ENCODE measurements at places on chromosomes 7 and 10. TPM values are rescaled to one million over a fixed set of nuclear protein-coding genes. Genes with fewer than 3 reads are reported as not detected.

GRCh38 chr10:53029449-53029848, 256.9 kb upstream of the MBL2 start:
- no peak overlapping the region for H3K27ac ChIP-seq
- no peaks in the 10 kb centered on the region for H3K36me3 ChIP-seq
- no peak for DNase-seq
- no peaks in the 10 kb centered on the region for H3K4me1 ChIP-seq
- no peaks in the 10 kb centered on the region for H3K27me3 ChIP-seq

The RBM28 gene
- 80.2 TPM for total RNA-seq

- H3K27me3 ChIP-seq: no peaks in the 10 kb centered on the region
- no peak for DNase-seq
- H3K36me3 ChIP-seq: peaks cover 22% of the 10 kb centered on the region
- H3K4me1 ChIP-seq: peaks cover 52% of the 10 kb centered on the region
- H3K27ac ChIP-seq: peak overlapping the region; percentile 94
- H3K4me3 ChIP-seq: peak overlapping the region; percentile 77
Observed at GRCh38 chr7:30322271-30323005, 38.0 kb downstream of the ZNRF2 start.

The PRSS37 gene
- not detected for total RNA-seq

DNA sequence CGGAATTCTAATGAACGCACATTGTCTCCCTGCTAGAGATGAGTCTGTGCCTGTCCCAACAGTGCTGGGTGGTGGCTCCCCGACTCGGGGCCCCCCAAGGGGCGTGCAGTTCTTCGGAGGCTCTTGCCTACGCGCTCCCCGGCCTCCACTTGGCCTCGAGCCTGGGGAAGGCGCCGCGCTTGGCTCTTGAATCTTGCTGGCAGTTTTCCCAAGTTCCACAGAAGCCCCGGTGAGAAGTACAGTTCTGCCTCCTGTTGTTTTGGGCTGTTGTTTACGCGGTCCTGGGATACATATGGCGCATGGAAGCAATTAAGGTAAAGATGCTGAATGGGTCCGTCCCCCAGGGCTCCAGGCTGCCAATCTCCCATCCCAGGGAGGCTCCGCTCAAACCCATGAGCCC, 32.6 kb upstream of the UNCX start:
- H3K27ac ChIP-seq: no peak overlapping the region
- no peaks in the 10 kb centered on the region for H3K36me3 ChIP-seq

The CPA5 gene
- 3.6 TPM for total RNA-seq

DNA sequence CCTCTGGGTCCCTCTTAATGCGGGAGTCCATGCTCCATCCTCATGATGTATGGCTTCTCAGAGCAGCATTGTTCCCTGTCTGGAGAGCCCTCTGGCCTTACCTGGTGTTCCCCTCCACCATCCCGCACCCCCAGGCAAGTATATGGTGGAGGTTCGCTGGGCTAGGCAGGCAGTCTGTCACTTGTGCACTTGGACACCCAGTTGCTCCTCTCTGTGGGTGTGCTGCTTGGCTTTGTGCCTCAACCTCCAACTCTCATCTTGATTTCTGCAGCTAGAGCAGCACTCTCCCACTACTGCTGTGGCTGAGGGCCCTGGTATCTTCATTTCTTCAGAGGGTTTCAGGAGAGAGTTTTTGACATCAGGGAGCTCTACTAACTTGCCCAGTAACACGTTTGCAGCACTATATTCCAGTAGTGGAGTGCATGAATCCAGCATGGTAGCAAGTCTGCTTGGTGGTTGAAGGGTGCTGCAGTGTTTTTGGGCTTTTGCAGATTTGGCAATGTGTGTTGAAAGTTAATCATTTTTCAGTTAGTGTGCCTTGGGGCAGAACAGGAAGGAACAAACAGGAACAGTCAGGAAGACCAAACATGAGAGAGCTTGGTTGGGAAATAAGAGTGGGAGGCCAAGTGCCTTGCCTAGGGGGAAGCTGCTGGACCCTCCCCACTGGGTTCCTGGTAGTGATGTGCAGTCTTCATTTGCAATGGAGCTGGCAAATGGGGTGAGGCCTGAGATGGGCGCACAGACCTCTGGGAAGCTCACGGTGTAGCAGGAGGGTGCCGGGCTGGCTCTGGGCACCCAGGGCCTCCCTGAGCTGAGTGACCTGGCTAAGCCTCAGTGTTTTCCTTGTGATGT, 37.4 kb downstream of the TSPAN14 start:
- H3K4me1 ChIP-seq: peaks cover 94% of the 10 kb centered on the region
- peak overlapping the region; percentile 73 for H3K27ac ChIP-seq
- no peak for DNase-seq
- peaks cover 67% of the 10 kb centered on the region for H3K36me3 ChIP-seq
- no peaks in the 10 kb centered on the region for H3K27me3 ChIP-seq
- H3K4me3 ChIP-seq: no peak overlapping the region

- H3K36me3 ChIP-seq: peaks cover 15% of the 10 kb centered on the region
- peaks cover 58% of the 10 kb centered on the region for H3K4me1 ChIP-seq
- DNase-seq: no peak
- peak overlapping the region; percentile 83 for H3K27ac ChIP-seq
- H3K27me3 ChIP-seq: no peaks in the 10 kb centered on the region
- H3K4me3 ChIP-seq: peak overlapping the region; percentile 5
Observed at GRCh38 chr7:130985361-130985760, 251.4 kb upstream of the KLF14 start.

The GBX1 gene
- not detected for total RNA-seq

DNA sequence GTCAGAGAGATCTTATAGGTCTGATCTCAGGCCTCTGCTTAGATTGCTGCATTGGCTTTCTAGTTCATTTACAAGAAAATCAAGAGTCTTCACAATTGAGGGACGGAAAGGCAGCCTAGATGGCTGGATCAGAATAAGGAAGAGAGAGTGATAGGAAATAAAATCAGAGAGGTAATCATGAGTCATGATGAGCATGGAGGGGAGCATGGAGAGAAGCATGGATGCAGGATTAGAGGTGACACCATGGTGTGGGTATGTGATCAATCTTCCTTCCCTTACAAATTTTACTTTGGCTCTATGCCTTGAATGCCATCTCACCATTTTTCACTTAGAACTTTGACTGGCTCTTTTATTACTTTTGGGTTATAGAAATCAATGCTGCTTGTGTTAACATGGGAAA, 1.4 kb downstream of the BCCIP start:
- no peaks in the 10 kb centered on the region for H3K27me3 ChIP-seq
- H3K4me1 ChIP-seq: peaks cover 40% of the 10 kb centered on the region
- no peak overlapping the region for H3K27ac ChIP-seq
- peaks cover 27% of the 10 kb centered on the region for H3K36me3 ChIP-seq

The CHAT gene
- not detected for total RNA-seq

DNA sequence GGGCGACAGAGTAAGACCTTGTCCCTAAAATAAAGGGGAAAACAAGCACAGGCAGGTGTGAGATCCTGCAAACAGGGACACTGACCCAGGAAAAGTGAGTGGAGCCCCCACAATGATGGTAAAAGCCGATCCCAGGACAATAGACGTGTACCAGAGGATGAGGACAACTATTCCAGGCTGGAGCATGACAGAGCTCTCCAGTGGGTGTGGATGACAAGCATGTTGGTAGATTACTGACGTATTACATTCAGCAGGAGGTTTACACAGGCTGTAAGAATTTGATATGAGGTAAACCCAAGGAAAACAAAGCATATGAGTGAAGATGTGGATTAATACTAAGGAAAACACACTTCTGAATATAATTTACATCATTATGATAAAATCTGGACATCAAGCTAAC, 27.8 kb upstream of the SMURF1 start:
- H3K4me3 ChIP-seq: no peak overlapping the region
- no peak for DNase-seq
- no peaks in the 10 kb centered on the region for H3K27me3 ChIP-seq
- H3K4me1 ChIP-seq: no peaks in the 10 kb centered on the region
- no peak overlapping the region for H3K27ac ChIP-seq

DNA sequence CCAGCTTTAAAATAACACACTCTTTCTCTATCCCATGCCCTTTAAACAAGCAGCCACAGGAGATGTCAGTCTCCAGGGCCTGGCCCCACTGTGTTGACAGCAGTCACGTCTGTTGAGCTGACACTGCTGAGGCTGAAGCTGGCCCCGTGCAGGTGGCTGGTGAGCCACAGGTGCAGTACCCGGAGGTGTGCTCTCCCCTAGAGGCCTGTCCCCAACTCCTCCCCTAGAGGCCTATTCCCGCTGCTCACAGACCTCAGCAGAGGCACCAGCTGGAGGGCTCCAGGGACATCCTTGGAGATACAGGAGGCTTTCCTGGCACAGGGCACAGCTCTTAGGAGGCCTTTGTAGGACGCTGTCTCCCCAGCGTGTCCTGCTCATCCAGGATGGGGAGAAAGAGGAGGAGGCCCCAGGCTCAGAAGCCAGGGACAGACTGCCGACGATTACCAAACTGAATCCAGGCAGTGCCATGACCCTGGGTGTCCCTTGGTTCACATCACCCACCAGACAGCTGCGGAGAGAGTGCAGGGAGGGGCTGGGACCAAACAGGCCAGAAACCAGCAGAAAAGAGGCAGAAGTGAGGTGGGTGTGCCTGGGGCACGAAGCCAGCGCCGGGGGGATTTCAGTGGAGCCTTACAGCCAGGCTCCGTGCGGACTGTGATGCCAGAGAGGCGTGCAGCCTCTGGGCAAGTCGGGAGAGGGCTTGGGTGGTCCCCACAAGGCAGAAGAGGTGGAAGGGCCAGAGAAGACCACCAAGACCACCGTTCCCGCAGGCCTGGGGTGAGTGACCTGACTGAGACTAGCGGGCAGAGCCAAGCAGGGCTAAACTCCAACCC, 18.5 kb upstream of the TTYH3 start:
- no peak for DNase-seq
- no peak overlapping the region for H3K4me3 ChIP-seq
- H3K27ac ChIP-seq: no peak overlapping the region
- no peaks in the 10 kb centered on the region for H3K36me3 ChIP-seq

DNA sequence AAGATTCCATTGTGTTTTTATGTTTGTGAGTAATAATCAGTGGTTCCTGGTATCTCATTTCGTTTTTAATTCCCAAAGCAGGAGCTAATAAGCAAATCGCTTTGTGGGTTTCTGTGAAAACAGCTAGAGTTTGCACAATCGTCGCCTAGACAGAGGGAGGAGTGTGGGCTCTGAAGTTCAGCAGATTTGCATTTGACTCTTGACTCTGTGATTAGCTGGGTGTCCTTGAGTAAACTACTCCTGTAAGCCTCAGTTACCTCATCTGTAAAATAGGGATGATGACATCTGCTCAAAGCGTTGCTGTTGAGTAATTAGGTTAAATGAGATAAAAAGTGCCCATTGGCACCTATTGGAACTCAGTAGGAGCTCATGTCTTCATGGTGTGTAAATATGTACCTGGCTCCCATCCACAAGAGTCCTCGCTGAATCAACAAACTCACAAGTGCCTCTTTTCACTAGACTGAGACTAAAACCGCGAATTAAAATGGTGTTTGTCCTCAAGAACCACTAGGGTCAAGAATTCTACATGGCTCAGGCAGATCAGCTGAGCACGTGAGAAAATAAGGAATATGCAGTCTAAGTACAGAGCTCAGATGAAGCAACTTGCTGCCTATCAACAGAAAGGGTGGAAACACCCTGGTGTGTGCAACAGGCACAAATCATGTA, 385.8 kb upstream of the C7orf33 start:
- no peaks in the 10 kb centered on the region for H3K4me1 ChIP-seq
- peaks cover 13% of the 10 kb centered on the region for H3K27me3 ChIP-seq
- H3K27ac ChIP-seq: no peak overlapping the region
- no peak overlapping the region for H3K4me3 ChIP-seq

DNA sequence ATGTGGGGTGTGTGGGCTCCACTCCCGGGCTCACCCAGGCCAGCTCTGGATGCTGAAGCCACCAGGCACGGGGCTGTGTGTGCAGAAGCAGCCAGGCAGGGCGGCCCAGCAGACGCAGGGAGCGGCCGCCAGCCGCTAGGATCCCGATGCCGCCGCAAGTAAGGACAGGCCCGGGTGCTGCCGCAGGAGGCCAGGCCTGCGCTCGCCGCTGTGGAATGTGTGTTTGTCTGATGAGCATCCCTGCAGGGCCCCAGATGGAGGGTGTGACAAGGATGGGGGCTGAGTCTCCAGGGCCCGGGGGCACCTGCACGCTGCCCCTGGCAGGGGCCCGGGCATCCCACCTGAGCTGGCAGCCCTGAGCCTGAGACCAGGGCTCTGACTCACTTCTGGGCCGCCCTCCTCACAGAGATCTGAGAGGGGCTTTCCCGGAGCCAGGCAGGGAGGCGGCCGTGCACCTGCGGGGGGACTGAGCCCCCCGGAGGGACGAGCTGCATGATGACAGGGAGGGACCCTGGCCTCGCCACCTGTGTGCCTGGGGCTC, 101.5 kb downstream of the FOXL3 start:
- no peak for DNase-seq
- H3K4me1 ChIP-seq: peaks cover 4% of the 10 kb centered on the region
- no peaks in the 10 kb centered on the region for H3K27me3 ChIP-seq
- H3K36me3 ChIP-seq: peaks cover 6% of the 10 kb centered on the region
- no peak overlapping the region for H3K27ac ChIP-seq

GRCh38 chr7:12764458-12764891, 77.0 kb downstream of the ARL4A start:
- no peak overlapping the region for H3K4me3 ChIP-seq
- no peaks in the 10 kb centered on the region for H3K4me1 ChIP-seq
- no peak for DNase-seq
- H3K27ac ChIP-seq: no peak overlapping the region
- peaks cover 4% of the 10 kb centered on the region for H3K27me3 ChIP-seq

GRCh38 chr10:79060641-79061255, 8.0 kb upstream of the ZMIZ1 start:
- no peak for DNase-seq
- no peaks in the 10 kb centered on the region for H3K27me3 ChIP-seq
- H3K4me3 ChIP-seq: no peak overlapping the region
- no peak overlapping the region for H3K27ac ChIP-seq

The SSC4D gene
- 0.40 TPM for total RNA-seq

GRCh38 chr10:62689712-62690111, 114.8 kb upstream of the ADO start:
- peak overlapping the region; percentile 1 for H3K4me3 ChIP-seq
- peaks cover 24% of the 10 kb centered on the region for H3K36me3 ChIP-seq
- peak overlapping the region; percentile 85 for H3K27ac ChIP-seq
- DNase-seq: no peak
- no peaks in the 10 kb centered on the region for H3K27me3 ChIP-seq

- no peaks in the 10 kb centered on the region for H3K36me3 ChIP-seq
- H3K4me1 ChIP-seq: peaks cover 67% of the 10 kb centered on the region
- no peak for DNase-seq
Observed at GRCh38 chr10:72258617-72259016, 15.1 kb upstream of the DDIT4 start.

Measured in activated naive CD8-positive, alpha-beta T cell treated with anti-CD3 and anti-CD28 coated beads for 36 hours (primary cell).